ENCODE measurements at places on chromosomes 4 and X. TPM values are rescaled to one million over a fixed set of nuclear protein-coding genes. Genes with fewer than 3 reads are reported as not detected.

GRCh38 chr4:41044791-41045190 lies 169.6 kb downstream of the APBB2 start:
- no peaks in the 10 kb centered on the region for H3K36me3 ChIP-seq
- DNase-seq, result no peak
- no peak overlapping the region for H3K4me3 ChIP-seq
- H3K27me3 ChIP-seq, result no peaks in the 10 kb centered on the region

DNA sequence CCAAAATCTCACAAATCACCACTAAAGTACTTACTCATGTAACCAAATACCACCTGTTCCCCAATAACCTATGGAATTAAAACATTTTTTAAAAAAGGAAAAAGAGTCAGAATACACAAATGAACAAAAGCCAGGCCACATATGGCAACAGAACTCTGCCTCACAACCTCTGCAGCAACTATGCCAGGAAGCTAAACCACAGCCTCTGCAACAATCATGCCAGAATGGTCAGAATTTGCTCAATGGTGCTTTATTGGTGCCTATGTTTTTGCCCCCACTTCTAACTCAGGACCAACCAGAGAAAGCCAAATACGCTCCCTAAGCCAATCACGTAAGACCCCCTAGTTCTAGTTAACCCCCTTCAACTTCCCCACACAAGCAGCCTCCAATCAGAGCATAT lies 69.6 kb downstream of the HOPX start:
- DNase-seq, result no peak
- no peak overlapping the region for H3K4me3 ChIP-seq
- no peaks in the 10 kb centered on the region for H3K36me3 ChIP-seq
- H3K4me1 ChIP-seq, result no peaks in the 10 kb centered on the region

DNA sequence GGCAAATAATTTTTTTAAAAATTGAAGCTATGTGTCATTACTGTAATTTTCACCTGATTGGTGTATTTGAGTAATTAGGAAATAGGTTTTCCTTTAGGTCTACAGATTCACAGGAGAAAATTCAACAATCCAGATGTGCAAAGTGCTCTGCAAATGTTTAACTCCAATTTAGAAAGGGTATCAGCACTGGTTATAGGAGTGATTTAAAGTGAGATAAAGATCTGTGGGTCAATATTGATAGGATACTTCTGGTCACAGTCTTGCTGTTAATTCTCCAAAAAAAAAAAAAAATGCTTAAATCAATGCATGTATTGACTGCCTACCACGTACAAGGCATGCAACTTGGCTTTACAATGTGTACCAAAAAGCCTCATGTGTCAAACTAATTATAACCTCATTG lies 271.3 kb downstream of the PPP3CA start:
- H3K4me3 ChIP-seq, result no peak overlapping the region
- H3K27ac ChIP-seq, result no peak overlapping the region
- H3K36me3 ChIP-seq, result no peaks in the 10 kb centered on the region
- H3K27me3 ChIP-seq, result no peaks in the 10 kb centered on the region
- no peaks in the 10 kb centered on the region for H3K4me1 ChIP-seq
- no peak for DNase-seq

- DNase-seq, result no peak
- no peak overlapping the region for H3K4me3 ChIP-seq
- no peaks in the 10 kb centered on the region for H3K36me3 ChIP-seq
- H3K27me3 ChIP-seq, result no peaks in the 10 kb centered on the region
- H3K27ac ChIP-seq, result no peak overlapping the region
Measured at GRCh38 chrX:129980001-129980401, 2.4 kb upstream of the BCORL1 start.

DNA sequence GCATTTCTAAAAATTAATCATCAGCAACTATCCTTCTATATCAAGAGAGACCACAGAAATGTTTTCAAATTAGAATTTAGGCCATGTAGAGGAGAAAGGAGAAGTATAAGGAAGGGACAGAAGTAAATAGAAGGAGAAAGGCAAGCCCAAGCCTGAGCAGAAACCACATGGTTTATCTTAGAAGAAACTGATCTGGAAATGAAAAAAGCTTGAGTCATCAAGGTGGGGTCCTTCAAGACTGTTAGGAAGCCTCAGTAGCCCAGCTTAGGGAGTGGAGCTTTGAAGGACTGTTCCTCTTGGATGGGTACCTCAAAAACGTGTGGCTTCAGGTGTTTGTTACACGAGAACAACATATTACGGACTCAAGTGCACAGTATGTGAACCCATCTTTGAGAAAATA lies 4.5 kb downstream of the BMX start:
- peaks cover 4% of the 10 kb centered on the region for H3K4me1 ChIP-seq
- H3K27me3 ChIP-seq, result no peaks in the 10 kb centered on the region
- H3K27ac ChIP-seq, result no peak overlapping the region
- H3K36me3 ChIP-seq, result no peaks in the 10 kb centered on the region
- DNase-seq, result peak; percentile 7
- no peak overlapping the region for H3K4me3 ChIP-seq

GRCh38 chr4:173046818-173047217 lies 121.8 kb upstream of the GALNT7 start:
- DNase-seq, result no peak
- no peak overlapping the region for H3K27ac ChIP-seq
- no peaks in the 10 kb centered on the region for H3K27me3 ChIP-seq
- no peaks in the 10 kb centered on the region for H3K36me3 ChIP-seq
- no peak overlapping the region for H3K4me3 ChIP-seq

DNA sequence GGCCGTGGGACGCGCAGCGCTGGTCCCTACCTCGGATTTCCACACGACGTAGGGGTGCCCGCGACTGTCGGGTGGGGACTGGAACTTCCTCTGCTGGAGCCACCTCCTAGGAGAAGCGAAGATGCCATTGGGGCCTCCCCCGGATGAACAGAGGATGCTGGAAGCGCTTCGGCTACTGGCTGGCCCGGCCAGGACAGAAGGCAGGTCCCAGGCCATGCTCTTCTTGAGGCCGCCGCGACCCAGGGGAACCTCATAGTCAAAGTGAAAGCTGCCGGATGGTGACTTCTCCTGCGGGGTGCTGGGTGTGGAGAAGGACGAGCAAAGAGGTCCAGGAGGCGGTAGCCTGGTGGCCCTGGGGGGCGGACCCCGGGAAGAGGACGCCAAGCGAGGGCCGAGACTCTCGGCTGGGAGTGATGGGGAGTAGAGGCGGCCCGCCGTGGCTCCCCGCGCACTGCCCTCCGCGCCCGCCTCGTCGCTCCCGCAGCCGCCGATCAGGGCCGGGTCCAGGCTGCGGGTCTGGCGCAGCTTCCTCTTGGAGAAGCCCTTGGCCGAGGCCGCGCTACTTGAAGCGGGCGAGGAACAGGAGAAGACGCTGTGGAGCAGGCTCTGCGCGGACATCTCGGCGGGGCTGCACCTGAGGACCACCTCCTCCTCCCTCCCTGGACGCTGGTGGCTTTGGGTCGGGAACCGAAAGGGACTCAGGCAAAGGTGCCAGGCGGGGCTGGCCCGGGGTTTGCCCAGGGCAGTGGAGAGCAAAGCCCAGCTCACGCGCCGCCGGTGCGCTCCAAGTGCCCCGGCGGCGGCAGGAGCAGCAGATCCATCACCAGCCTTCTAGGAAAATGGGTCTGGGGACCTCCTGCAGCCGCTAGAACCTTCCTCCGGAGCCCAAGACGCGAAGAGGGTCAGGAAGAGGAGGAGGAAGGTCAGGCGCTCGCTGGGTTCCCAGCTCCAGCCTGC lies 1.2 kb downstream of the ARHGAP6 start:
- no peak for DNase-seq
- H3K4me1 ChIP-seq, result no peaks in the 10 kb centered on the region
- peak overlapping the region; percentile 66 for H3K4me3 ChIP-seq
- H3K27ac ChIP-seq, result no peak overlapping the region
- H3K27me3 ChIP-seq, result peaks cover 85% of the 10 kb centered on the region

DNA sequence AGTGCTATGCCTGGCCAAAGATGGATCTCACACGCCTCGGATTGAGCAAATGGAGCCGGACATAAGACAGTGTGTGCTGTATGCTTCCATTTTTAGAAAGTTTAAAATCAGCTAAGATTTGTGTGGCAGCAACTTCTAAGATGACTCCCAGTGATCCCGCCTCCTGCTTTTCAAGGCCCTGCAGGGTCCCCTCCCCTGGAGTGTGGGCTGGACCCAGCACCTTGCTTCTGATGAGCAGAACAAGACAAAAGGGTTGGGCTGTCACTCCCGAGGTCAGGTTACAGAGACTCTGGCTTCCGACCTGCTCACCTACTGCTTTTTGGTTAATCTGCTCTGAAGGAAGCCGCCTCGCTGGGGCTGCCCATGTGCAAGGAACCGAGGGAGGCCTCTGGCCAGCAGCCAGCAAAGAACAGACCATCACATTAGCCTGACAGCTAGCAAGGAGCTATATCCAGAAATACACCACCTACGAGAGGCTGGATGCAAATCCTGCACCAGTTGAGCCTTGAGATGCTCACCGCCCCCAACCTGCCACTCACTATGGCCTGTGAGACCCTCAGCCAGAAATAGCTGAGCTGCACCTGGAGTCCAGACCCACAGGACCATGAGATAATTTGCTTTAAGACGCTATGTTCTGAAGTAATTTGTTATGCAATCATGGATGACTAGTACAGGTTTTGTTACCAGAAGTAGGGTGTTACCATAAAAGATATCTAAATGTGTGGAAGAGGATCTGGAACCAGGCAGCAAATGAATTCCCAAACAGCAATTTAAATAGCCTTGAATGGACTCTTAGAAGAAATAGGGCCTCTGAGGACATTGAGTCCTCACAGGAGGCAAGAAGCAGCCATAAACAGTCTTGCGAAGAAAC lies 47.6 kb downstream of the CRMP1 start:
- H3K4me1 ChIP-seq, result no peaks in the 10 kb centered on the region
- H3K27ac ChIP-seq, result no peak overlapping the region
- H3K27me3 ChIP-seq, result peaks cover 41% of the 10 kb centered on the region
- H3K4me3 ChIP-seq, result no peak overlapping the region
- H3K36me3 ChIP-seq, result no peaks in the 10 kb centered on the region

DNA sequence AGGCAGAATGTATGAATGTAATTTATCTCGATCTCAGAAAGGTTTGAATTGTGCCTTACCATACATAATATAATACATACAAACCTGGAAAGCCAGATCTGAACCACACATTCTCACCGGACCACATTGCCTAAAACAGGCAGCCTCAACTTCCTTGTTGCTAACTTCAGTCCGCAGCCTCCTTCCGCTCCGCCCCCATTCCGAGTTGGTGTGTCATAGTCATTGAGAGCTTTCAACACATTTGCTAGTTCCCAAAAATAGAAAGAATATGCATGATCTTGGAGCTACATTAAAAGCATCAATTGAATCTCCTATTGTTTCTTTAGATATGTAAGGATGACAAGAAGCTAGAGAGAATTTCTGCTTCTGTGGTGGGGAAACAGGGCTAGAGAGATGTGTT lies 127.2 kb downstream of the ARHGEF9 start:
- no peaks in the 10 kb centered on the region for H3K27me3 ChIP-seq
- no peaks in the 10 kb centered on the region for H3K36me3 ChIP-seq
- no peaks in the 10 kb centered on the region for H3K4me1 ChIP-seq
- H3K27ac ChIP-seq, result no peak overlapping the region
- DNase-seq, result peak; percentile 6
- no peak overlapping the region for H3K4me3 ChIP-seq

DNA sequence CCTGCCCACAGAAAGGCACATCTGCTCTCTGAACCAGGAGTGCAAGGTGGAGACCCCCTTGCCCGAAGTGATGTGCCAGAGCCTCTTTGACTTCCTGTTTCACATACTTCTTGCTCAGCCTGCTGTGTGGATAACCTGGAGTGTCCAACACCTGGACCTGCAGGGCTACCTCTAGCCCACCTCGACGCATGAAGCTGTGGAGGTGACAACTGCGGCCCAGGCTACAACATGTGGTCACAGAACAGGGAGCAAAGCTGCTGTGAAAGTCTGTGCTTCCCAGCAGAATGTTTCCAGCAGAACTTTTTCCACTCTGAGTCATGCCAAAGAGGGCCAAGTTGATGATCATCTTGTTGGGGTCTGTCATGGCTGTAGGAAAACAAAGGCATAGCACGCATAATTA lies 1.5 kb downstream of the GIMD1 start:
- no peaks in the 10 kb centered on the region for H3K36me3 ChIP-seq
- H3K27ac ChIP-seq, result no peak overlapping the region
- peaks cover 8% of the 10 kb centered on the region for H3K4me1 ChIP-seq
- no peak for DNase-seq
- H3K4me3 ChIP-seq, result no peak overlapping the region

DNA sequence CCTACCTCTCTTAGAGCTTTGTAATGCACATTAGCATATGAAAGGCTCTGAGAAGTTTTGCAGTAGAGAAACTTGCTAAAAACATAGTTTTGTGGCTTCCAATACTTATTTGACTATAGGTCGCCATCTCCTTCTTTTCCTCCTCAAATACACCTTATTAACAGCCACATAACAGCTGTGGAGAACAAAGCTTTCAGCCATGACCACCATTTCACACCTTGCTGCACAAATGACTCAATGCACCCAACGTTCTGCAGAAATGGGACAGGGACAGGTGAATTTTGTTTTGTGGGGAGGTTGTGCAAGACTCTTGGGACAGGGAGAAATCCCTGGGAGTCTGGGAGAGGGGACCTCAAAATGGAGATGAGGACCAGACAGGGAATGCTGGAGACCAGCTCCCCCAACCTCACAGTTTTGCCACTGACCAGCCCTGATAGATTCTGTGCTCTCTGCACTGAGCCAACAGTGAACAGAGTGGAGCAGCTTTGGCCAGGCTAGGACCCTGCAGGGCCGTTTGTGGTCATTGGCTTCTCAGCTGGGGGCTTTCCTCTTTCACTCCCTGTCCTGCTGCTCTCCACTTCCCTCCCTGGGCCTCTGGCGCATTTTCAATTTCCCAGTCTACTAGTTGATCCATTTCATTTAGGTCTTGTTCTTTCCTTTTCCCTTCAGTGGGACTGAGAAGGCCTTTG lies 16.6 kb downstream of the FRMPD3 start:
- no peak overlapping the region for H3K27ac ChIP-seq
- H3K27me3 ChIP-seq, result no peaks in the 10 kb centered on the region
- DNase-seq, result no peak
- no peaks in the 10 kb centered on the region for H3K36me3 ChIP-seq
- no peaks in the 10 kb centered on the region for H3K4me1 ChIP-seq
- no peak overlapping the region for H3K4me3 ChIP-seq

DNA sequence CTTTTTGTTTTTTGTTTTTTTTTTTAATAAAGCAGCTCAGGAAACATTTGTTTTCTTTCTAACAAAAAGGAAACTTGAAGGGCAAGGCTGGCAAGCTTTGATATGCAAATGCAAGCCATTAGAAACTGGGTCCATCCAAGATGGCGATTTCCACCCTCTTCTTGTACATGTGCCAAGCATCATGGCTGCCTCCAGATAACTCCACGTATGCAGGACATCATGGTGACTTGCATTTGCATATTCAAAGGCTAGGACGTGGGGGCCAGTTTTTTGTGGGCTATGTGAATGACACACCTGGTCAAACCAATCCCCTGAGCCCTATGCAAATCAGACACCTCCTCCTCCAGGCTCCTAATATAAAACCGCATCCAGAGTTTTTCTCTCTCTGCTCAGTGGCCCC lies 692.6 kb downstream of the FAM133A start:
- no peak overlapping the region for H3K27ac ChIP-seq
- DNase-seq, result no peak
- H3K4me3 ChIP-seq, result no peak overlapping the region
- H3K36me3 ChIP-seq, result no peaks in the 10 kb centered on the region

GRCh38 chr4:6032249-6033244 lies 14.3 kb upstream of the C4orf50 start:
- no peaks in the 10 kb centered on the region for H3K36me3 ChIP-seq
- no peak overlapping the region for H3K27ac ChIP-seq
- no peak for DNase-seq
- no peak overlapping the region for H3K4me3 ChIP-seq
- H3K4me1 ChIP-seq, result no peaks in the 10 kb centered on the region

GPC3 gene
- not detected for total RNA-seq

BEX2 gene
- 2.8 TPM for total RNA-seq

HSFX1 gene
- total RNA-seq, result not detected

SSX4 gene
- not detected for total RNA-seq

USP17L22 gene
- not detected for total RNA-seq

SASH3 gene
- total RNA-seq, result not detected

All from PC-3 (cell line).